ENCODE measurements at places on chromosomes 7 and 10. TPM values are rescaled to one million over a fixed set of nuclear protein-coding genes. Genes with fewer than 3 reads are reported as not detected.

DNA sequence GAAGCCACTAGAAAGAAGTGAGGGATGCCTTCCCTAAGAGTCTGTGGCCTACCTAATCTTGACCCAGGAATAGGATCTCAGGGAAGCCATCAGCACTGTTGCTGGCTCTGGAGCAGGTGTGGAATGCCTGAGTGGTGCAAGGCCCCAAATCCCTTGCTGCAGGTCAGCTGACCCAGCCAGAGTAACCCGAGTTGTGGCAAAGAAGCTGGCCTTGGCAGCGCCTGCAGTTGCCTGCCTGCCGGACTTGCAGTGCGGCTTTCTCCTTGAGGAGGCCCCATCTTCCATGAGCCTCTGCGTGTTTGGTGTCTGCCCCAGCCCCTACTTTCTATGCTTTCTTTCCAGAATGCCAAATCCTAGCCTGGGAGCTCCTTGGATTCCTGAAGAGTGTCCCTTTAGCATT, 5.8 kb downstream of the KIAA1217 start:
- DNase-seq: no peak

GRCh38 chr10:86261941-86262687, 104.5 kb downstream of the GRID1 start:
- no peak for DNase-seq

TMEM273 gene
- 5.2 TPM for polyA plus RNA-seq

GRCh38 chr10:74936577-74937265, 110.3 kb downstream of the KAT6B start:
- DNase-seq: peak; percentile 36

TBX20 gene
- not detected for polyA plus RNA-seq

GRCh38 chr10:113947184-113948041, 93.0 kb downstream of the NHLRC2 start:
- DNase-seq: no peak

PRSS2 gene
- polyA plus RNA-seq: not detected

All from muscle of arm (tissue), 14 donors.